Pancreas (tissue), 10 donors: ENCODE measurements at places on chromosomes 5 and 9.

DNA sequence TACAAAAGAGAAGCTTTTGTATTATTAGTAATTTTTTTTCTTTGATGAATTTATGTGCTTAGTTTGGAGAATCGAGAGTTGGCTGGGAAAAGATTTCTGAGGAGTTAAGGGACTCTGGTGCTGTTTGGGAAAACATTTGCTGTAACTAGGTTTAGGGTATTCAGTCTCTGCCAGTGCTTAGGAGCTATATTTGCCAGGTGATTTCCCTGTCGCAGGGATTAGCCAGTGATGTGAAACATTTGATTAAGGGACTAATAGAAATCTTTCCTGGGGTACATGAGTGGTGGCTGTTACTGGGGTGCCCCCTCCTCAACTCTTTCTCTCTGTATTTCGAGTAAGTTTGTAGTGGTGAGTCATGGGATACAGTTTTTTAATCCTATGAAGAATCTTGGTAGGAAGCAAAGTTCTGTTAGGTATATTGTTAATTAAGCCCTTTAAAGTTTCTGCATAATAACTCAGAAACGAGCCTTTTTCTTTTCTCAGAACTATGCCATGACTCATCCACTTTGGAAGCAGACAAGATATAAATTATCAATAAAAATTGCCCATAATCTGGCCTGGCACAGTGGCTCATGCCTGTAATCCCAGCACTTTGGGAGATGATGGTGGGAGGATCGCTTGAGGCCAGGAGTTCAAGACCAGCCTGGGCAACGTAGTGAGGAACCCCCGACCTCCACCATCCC, 18.6 kb downstream of the RGMB start:
- DNase-seq, result no peak

DNA sequence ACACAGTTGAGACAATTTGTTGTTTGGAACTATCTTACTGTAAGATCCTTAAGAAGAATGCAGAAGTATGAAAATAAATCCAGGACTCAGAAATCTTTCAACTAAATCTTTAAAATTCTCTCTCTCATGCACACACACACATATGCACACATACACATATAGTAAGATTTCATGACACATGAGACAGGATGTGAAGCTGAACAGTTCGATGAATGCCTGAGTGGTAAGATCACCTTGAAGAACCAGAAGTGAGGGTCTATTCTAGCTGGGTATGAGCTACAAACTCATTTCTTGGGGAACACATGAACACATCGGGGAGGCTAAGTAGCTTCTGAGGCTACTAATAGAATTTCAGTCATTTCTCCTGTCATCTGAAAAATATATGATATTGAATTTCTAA, 153.6 kb downstream of the TMC1 start:
- no peak for DNase-seq

- no peak for DNase-seq
Observed at GRCh38 chr9:37715260-37715659, 38.3 kb upstream of the TRMT10B start.

- DNase-seq, result no peak
Observed at GRCh38 chr9:108296056-108296455, 559.7 kb downstream of the ACTL7B start.

DNA sequence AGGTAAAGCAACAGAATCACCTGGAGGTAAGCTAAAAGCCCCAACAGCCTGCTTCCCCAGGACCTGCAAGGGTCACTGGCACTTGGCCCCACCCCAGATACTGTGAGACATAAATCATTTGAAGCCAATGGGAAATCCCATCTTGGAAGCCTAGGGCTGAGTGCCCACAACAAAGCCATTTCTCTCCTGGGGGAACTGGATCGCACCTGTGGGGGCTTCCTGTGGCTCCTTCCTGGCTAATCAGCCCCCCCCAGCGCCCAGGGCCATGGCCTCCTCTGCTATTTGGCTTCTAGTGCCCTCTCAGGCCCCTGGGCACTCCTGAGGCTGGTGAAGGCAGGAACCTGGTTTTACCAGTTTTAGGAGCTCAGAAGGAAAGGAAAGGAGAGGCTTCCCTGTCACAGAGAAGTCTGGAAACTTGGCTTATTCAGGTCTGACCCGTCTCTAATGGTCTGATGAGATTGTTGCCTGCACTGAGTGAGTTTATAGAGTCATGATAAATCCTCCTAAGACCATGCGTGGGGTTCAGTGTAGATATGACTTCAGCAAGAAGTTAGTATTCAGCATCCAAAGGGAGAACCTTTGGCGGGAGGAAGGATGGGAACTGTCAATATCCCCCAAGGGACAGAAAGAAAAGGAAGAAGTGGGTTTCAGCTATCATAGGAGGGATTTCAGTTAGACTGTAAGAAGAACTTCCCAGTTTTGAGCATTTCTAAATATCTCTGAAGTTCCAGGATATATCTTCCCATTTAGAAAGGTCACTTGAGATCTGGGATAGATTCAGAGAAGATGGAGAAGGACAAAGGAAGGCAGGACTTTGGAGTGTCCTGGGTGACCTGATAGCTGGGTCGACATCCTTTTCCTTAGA, 1.2 kb downstream of the KCNMB1 start:
- no peak for DNase-seq

DNA sequence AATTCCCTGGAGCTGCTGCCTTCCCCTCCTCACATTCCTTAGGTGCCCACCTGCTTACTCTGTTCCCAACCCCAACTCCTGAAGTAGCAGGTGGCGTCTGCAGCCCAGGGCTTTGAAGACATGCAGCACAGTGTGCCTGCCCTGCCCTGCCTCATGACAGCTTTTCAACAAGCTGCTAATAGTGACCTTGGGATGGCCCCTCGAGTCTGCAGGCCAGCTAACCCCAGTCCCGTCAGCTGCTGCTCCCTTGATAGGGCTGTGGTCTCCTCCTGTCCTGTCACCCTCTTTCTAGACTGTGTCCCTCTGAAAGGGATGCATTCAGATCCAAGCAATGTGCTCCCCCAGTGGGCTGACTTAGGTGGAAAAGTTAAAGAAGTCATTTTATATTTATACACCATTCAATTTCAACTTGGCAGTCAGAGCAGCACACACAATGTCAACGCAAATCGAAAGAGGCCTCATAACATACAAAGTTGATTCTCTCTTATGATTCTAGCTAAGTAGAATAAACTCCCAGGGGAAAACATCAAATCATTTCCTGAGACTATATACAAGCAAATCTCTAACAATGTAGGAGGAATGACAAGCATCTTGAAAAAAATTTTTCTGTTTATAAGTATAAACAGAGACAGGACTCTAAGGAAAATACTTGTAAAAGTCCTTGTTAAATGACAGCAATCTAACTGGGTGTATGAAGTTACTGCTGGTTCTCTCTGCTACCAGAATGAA, 37.9 kb downstream of the ADRB2 start:
- no peak for DNase-seq

GRCh38 chr5:112316006-112316405, 103.1 kb downstream of the EPB41L4A start:
- no peak for DNase-seq

GRCh38 chr5:107275333-107275732, 395.4 kb downstream of the EFNA5 start:
- no peak for DNase-seq

DNA sequence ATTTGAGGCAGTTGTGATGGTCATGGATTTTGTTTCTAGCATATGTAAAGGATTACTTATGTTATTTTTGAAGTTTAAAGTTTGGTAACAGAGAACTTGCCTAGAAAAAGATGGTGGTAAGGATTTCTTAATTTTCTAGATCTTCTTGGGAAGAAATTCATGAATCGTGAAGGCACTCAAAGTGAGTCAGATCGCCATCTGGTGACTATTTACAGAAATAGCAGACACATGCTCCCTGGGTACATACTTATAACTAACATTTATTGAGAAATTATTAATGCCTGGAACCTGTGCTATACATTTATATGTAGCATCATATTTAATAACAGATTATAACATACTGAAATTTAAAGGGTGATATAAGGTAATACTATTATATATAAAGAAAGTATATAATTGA, 299.7 kb downstream of the IZUMO3 start:
- DNase-seq, result no peak

DNA sequence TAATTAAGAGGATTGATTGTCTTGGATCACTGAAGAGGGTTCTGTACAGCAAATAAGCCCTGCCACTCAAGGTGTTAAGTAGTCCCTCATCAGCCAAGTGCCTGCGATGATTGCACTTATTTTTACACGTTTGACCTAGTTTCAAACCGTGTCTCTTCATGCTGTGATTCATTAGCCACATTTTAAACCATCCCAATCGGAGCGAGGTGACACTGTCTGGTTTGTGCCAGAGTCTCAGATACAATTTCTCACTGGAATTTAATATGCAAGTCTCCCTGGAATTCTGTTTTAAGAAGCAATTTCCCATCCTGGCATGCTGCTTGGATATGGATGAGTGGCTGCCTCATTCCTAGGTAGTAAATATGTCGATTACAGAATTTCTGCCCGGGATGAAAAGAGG, 1.6 kb downstream of the INSYN2B start:
- no peak for DNase-seq

- no peak for DNase-seq
Observed at GRCh38 chr5:43061352-43062075, 21.4 kb upstream of the ANXA2R start.

- no peak for DNase-seq
Observed at GRCh38 chr9:108443019-108443633, 412.7 kb downstream of the ACTL7B start.

GRCh38 chr5:69374911-69375446, 5.4 kb downstream of the RAD17 start:
- DNase-seq, result no peak

- peak; percentile 63 for DNase-seq
Observed at GRCh38 chr5:173573126-173573960, 43.1 kb downstream of the BOD1 start.

DNA sequence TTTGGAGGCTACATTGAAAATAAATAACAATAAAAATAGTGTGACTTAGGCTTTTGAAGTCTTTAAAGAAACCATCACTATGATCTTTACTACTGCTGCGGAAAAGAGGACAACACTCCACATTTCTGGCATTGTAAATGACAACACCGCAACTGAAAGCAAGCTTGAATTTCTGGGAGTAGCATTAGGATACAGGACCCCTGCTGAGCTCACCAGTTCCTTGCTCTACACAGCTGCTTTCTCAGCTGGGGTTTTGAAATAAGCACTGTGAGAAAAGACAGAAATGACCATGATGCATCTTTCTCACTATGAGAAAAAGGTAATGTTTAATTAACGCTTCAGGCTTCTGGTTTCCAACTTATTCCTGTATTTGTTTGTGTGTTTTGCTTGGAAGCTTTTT, 168.0 kb downstream of the TAF11L14 start:
- DNase-seq, result no peak

DNA sequence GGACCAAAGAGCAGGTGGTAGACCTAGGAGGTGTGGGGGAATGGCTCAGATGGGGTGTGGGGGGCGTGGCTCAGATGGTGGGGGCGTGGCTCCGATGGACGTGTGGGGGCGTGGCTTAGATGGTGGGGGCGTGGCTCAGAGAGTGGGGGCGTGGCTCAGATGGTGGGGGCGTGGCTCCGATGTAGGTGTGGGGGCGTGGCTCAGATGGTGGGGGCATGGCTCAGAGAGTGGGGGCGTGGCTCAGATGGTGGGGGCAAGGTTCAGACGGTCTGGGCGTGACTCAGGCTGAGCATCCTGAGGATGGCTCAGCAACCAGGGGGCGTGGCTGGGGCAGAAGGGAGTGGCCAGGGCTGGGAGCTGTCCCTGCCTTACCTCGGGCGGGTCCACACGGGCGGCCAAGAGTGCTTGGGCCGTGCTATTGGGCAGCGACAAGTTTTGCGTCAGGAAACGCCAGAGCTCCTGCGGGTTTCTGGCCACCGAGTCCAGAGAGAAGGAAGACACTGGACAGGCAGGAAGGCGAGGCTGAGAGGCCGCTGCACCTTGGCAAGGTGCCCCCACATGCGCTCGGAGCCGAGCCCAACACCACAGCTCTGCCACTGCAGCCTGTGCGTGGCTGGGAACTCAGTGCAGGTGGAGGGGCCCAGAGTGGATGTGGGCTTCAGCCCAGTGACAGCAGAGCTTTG, 5.9 kb downstream of the ABCA2 start:
- no peak for DNase-seq

- no peak for DNase-seq
Observed at GRCh38 chr9:111916234-111916645, 19.6 kb downstream of the UGCG start.

DNA sequence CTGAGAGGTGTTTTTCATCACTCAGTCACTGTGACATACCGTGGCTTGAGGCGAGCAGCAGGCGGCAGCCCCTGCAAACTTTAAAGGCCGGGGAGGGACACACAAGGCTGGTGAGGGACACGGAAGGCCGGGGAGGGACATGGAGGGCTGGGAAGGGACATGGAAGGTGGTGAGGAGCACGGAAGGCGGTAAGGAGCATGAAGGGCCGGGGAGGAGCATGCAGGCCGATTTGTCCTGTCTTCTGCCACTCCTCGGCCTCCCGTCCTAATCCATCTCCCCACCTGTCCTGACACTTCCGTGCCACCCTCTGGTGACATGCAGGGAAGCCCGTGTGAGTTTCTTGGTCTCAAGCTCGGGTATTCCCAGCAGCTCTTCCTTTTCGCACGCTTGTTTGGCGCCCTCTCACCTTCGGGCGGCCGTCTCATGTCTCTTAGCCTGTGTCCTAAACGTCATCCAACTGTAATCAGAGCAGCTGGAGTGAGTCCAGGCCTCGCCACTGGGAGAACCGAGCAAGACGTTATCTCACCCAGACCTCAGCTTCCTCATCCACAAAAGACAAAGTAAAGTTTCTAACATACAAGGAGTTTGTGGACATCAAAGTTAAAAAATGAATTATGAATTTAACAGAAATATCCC, 126.5 kb downstream of the MRPL36 start:
- no peak for DNase-seq

DNA sequence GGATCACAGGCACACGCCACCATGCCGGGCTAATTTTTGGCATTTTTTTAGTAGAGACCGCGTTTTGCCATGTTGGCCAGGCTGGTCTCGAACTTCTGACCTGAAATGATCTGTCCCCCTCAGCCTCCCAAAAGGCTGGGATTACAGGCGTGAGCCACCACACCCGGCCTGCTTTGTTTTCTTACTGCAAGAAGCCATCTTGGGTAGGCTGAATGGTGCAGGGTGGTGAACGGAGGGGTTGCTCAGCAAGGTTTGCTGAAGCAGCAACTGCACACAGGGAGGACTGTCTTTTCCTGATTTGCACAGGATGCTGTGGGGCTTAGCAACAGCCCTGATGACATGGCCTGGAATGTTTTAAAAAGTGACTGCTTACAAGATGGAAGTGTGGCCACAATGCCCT, 10.7 kb downstream of the ZNF354B start:
- DNase-seq, result no peak

GRCh38 chr9:33081128-33081851, 4.8 kb upstream of the SMU1 start:
- DNase-seq, result no peak

GRCh38 chr9:128771745-128772519, at the start of gene ZER1:
Gene ZER1 (minus strand): TSS chr9:128771927. CDS start chr9:128755565, 16,362 bp downstream.
- DNase-seq, result peak; percentile 89
